ENCODE measurements at places on chromosomes 1 and 21.

DNA sequence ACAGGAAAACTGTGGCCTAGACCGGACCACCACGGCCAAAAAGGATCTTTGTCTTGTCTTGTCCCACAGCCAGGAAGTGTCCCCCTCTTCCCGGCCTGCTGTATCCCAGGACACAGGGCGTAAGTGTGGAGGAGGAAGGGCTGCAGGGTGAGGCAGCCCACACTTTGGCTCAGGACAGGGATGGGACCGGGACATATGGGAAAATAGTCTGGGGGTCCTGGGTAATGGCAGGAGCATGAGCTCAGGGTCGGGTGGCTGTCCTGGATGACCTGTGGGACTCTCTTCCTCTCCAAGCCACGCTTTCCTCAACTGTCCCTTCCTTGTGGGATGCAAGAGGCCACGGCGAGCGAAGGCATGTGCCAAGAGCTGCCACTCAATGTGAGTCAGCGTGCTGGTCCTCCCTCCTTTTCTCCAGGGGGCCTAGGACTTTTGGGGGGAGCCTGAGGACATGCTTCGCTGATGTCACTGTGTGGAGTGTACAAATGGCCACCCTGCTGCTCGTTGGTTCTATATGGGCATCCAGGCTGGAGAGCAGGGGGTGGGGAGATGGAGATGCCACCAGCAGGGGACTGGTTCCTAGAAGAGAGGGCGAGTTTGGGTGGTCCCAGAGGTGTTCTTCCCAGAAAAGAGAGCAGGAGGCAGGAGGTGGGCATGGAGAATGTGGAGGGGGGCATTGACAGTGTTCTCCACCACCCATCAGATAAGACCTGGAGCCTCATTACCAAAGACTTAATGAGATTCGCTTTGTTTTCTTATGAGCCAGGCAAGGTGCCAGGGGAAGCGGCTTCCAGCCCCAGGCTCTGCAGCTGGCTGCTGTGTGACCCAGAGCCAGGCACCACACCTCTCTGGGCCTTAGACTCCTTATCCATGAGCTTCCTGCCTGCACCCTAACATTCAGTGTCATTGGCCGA, 11.5 kb upstream of the PADI1 start:
- DNase-seq, result peak; percentile 38

DNA sequence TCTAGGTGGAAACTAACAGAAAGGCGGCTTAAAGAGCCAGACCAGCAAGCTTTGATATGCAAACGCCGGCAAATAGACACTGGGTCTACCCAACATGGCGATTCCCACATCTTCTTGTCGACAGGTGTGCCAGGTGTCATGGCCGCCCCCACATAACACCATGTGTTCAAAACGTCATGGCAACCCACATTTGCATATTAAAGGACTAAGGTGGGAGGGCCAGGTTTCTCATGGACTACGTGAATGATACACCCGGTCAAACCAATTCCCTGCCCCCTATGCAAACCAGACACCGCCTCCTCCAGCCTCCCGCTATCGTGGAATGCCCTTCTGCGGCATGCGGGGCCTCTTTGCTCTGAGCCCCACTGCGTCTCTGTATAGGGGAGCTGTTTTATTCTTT, 41.3 kb downstream of the ICOSLG start:
- no peak for DNase-seq

GRCh38 chr1:232751393-232752140, 53.6 kb upstream of the MAP10 start:
- DNase-seq, result no peak

DNA sequence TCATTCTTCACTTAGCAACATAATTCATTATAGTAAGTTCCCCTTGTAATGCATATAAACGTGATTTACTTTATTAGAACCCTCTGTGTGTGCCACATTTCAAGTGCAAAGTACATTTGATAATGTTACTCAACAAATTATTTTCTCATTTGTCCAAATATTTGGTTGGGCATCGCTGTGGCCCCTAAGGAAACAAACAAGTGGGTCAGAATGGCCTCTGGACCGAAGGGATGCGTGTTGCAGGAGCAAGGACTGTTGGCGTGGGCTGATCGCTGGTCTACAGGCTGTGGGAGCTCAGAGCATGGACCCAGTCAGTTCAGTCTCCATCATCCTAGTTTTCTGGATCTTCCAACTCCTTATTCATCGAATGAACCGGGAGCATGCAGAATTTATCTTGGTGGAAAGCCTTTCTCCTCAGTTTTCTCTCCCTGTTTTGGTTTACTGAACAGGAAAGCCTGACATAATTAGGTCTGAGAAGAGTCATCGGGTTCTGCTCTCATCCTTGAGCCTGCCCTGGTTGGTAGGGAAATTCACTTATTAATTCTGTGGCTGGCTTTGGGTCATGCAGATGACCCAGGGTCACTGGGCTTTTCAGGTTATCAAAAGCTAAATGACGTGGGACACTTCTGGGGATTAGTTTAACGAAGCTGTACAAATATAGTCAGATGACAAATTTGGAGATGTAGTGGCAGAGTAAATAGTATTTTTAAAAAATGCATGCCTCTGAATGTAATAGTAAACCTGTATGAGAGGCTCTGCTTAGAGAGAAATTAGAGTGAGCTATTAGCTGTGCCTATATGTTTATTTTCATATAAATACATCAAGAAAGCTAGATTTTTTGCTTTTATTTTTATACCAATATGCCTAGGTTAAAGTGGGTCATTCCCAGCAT, 200.2 kb downstream of the SDCCAG8 start:
- DNase-seq, result no peak

GRCh38 chr21:36170823-36171222, 14.2 kb downstream of the DOP1B start:
- no peak for DNase-seq

DNA sequence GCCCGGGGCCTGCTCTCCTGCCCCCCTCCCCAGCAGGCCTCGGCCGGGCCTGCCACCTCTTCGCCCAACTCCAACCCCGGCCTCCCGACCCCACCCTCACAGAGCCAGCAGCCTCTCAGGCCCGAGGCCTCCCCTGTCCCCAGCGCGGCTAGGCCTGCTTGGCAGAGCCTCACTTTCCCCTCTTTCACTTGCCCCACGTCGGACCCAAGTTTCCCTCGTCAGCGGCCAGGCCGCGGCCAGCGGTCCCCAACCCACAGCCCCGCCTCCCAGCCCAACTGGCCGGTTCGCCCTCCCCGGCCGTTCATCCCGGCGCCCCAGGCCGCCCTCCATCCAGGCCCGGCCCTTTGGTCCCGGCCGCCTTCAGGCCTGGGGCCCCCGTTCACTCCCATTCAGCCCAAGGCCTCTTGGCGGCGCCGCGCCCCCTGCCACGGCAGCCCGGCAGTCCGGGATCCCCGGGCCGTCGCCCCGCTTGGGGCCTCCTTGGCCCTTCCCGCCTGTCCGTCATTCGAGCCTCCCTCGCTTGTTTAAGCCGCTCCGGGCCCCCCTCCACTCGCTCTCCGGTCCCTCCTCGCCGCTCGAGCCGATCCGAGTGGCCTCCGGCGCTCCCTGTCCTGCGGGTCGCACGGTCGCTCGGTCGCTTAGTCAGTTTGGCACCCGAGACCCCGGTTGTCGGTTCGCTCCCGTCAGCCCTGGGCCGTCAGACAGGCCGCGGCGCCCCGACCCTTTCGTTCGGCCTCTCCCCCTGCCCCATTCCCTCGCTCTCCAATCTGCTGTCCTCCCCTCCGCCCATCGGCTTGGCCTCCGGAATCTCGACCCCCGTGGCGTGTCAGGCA, 1.4 kb downstream of the LRRC41 start:
- DNase-seq, result peak; percentile 82

DNA sequence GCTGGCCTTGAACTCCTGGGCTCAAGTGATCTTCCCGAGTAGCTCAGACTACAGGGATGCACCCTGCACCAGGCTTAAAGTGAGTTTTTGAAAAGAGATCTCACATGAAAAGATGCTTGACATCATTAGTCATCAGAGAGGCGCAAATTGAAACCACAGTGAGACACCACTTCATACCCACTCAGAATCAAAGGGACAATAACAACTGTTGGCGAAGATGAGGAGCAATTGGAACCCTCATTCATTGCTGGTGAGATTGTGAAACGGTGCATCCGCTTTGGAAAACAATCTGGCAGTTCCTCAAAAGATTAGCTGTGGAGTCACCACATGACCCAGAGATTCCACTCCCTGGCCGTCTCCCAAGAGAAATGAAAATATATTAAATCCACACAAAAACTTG, 122.3 kb downstream of the PGBD5 start:
- DNase-seq, result no peak

DNA sequence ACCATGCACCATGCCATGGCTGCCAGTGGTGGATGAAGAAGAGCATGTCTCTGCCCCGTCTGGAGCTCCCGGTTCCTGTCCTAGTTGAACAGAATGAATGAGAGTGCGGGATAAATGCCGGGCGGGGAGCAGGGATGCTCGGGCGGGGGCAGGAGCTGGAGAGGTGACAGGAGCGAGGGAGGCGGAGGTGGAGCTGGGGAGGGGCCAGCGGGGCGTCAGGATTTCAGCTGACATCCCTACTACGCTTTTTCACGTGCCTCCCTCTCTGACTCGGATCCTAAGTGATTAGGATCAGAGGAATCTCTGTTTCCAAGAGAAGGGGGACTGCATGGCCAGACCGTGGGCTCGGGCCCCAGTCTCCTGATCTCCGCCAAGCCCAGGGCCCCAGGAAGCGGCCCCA, 47.3 kb downstream of the TP73 start:
- no peak for DNase-seq

DNA sequence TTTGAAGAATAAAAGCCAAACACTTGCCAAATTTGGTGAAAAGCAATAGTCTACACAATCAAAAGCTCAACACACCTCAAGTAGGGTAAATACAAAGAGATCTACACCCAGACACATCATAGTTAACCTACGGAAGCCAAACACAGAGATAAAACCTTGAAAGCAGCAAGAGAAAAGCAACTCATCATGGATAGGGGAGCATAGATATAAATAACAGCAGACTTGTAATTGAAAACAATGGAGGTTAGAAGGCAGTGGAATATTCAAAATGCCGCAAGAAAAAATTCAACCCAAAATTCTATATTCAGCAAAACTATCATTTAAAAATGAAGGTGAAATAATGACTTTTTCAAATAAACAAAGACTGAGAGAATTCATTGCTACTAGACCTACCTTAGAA, 105.1 kb downstream of the ITSN1 start:
- no peak for DNase-seq

GRCh38 chr1:36667256-36667655, 184.5 kb upstream of the CSF3R start:
- DNase-seq, result no peak

DNA sequence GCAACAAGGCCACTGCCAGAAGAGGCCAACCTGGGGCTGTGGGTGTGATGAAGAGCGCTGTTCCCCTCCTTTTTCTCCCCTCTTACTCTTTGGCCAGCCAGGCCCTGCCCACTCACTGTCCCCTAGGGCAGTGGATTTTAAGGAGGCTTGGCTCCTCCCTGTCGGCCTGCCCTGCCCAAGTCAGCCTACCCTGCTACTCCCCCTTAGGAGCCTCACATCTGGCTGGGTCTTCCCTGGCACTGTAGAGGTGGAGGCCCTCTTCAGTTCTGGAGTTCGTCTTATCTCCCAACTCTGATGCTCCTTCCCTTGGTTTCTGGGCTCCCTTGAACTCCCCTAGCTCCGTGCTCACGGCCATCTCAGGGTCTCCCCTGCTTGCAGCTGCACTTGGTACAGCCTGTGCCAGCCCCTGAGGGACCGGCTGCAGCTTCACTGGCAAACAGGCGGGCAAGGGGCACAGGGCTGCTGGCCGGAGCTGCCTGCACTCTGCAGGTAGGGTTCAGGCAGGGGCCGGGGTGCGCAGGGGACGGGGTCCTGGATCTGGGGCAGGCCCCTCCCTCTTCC, 4.0 kb downstream of the AMPD2 start:
- DNase-seq, result peak; percentile 53

DNA sequence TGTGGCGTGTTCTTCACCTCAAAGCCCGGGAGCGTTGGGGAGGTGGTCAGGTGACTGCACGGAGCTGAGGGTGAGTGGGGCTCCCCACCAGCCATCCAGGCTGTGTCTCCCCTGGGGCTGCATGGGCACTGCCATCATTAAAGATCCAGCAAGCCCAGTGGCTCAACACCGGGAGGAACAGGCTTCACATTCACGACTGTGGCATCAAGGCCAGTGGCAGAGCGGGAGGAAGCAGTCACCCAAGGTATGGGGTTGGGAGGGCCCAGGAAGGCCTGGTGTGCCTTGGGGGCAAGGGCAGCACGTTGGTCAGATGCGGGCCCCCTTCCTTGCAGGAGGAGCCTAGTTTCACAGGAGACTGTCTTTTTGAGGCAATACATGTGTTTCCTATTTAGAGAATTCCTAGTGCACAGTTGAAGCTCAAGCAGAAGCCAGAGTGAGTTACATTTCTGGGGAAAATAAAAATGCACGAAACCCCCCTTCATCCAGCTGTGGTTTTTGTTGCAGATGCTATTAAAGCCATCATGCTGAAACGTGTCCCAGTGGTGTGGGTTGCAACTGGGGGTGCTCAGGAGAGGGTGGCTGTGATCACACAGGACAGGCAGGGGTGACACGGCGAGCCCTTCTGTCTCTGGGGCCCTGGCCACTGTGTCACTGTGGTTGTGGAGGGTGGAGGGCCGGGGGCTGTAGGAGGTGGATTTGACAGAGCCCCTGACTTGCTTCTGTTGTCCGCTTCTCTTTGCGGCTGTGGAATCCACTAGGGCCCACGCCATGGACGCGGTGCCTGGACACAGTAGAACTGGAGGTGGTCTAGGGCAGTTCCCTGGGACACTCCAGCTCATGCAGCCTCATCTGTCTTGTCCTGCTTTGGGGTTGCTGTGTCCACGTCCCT, 34.1 kb downstream of the SNAP47 start:
- no peak for DNase-seq

DNA sequence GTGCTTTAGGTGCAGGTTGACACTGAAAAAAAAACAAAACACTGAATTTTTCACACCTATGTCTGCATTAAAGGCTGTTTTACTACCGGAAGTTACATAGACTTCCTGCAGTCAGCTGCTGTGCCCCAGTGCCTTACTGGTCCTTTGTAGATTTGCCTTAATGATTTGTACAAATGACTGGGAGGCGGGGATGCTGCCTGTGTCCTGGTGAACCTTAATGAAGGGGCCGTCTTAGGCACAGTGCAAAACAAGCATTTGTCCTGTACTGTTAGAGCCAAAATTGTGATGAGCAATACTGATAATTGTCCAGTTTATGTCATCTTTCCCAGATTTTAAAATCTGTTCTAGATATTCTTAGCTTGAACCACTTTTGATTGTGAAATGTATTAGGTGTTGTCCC, 90.9 kb upstream of the PGD start:
- no peak for DNase-seq

GRCh38 chr1:155982106-155982505, 3.8 kb upstream of the ARHGEF2 start:
- no peak for DNase-seq

DNA sequence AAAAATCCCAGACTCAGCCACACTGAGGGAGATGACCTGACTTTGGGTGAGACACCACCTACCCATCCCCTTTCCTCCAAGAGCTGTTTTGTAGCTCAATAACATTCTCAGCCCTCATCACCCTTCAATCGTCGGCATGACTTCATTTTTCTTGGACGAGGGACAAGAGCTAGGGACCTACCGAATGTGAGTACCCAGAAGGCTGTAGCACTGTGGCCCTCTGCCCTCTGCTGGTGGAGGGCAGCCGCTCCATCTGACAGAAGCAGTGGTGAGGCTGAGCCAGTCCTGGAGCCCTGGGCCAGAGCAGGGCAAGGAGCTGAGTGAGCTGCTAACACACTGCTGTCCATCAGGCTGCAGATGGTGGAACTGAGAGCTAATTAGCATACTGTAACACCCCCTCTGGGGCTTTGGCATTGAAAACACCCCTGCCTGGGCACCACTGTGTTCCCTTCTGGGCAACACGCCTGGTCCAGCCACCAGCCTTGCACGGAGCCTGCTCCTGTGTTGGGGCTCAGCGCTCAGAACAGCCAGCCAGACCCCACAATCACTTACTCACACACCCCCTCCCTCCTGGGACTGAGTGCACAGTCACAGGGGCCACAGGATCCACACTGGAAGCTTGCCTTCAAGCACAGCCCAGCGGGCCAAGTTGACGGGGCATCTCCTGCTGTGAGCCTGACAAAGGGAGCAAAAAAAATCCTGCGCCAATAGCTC, 18.3 kb upstream of the ALPL start:
- DNase-seq, result peak; percentile 60

Measured in activated CD8-positive, alpha-beta memory T cell treated with anti-CD3 and anti-CD28 coated beads, Interleukin-2, amount 50 U/mL, for 48 hours (primary cell).